ENCODE measurements at places on chromosomes 7 and 10.

- peak; percentile 9 for DNase-seq
Measured at GRCh38 chr7:24728503-24729364, 28.5 kb downstream of the GSDME start.

- no peak for DNase-seq
Measured at GRCh38 chr10:83289373-83289772, 849.9 kb upstream of the GHITM start.

- no peak for DNase-seq
Measured at GRCh38 chr10:3708852-3709251, 76.2 kb downstream of the KLF6 start.

GRCh38 chr10:70619271-70620019 lies 16.9 kb upstream of the PRF1 start:
- DNase-seq: no peak

DNA sequence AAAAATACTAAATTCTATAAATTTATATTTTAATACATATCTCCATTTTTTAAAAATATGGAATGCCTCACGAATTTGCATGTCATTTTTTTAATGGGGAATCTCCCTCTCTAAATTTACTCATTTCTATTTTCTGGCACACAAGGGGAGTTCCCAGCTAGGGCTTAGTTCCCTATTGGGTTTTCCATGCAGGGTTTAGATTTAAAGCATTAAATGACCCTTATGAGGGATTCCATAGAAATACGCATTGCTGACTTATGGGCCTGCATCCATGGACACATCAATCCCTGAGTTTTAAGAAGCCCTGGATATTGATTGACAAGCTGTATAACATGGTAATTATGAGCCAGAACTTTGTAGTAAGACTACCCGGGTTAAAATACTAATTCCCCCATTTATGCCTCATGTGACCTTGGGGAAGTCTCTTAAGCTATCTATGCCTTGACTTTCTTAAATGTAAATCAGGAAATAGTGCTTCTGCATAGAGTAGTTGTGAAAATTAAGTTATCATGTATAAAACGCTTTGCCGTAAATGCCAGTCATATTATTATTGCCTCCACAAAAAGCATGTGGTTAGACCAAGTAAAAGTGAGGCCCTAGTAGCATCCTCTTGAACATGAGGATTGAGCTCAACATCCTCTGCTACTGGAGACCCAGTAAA lies 78.8 kb upstream of the ANKRD1 start:
- DNase-seq: no peak

- no peak for DNase-seq
Measured at GRCh38 chr7:33831389-33832141, 73.8 kb upstream of the BMPER start.

DNA sequence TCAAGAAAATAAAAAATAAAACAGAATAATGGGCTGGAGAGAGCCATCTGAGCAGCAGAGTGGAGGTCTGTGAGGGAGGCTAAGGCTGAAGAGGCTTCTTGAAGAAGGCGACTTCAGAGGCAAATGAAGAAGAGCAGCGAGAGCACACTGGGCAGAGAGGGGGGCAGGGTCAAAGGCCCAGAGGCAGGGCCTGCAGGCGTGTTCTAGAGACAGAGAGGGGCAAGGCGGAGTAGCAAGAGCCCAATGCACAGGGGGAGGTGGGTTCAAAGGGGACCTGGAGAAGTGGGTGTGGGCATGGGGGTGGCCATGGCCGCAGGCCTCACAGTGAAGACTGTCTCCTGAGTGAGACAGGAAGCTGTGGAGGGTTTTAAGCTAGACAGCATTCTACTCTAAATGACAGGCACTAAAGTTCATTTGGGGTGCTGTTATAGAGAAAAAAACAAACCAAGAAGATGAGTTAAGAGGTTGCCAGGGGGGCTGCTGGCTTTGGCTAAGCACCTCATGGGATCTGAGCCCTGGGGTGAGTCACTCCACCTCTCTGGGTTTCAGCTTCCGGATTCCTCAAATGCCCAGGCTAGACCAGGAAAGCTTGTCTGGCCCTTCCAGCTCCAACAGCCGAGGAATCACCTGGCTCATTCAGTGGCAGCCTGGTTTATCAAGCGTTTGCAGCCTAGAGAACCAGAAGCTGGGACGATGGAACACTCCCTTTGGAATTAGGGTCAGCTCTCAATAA lies 81.7 kb downstream of the DLG5 start:
- DNase-seq: no peak

DNA sequence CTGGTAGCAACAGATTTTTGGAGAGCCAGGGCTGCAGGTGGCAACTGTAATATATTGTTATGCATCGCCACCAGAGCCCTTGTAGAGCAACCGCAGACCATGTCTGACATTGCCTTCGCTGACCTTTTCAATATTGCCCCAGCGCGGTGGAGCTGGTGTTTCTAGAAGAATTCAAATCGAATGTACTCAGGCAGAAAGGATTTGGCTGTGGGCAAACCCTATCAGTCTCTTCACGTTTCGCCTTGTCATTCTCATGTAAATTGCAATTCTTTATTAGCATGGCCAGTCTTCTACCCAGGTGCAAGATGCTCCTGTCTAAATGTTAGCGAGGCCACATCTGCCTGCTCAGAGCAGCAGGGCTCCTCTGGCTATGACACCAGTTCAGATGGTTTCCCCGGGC lies 490.2 kb upstream of the AUTS2 start:
- no peak for DNase-seq

Data from stimulated activated CD8-positive, alpha-beta memory T cell treated with anti-CD3 and anti-CD28 coated beads, Interleukin-15, amount 100 ng/mL, for 48 hours (primary cell).